M059J (cell line): ENCODE measurements at places on chromosomes 11 and 22. TPM values are rescaled to one million over a fixed set of nuclear protein-coding genes. Genes with fewer than 3 reads are reported as not detected.

LMO2 gene
- total RNA-seq: 0.54 and 0.84 TPM in 2 replicates

KRTAP5-10 gene
- not detected in 2 replicates for total RNA-seq

SLC43A3 gene
- total RNA-seq: 77.4 and 95.1 TPM in 2 replicates

TXN2 gene
- 8.3 and 16.7 TPM in 2 replicates for total RNA-seq

POGLUT3 gene
- total RNA-seq: 46.0 and 82.0 TPM in 2 replicates

PTPN5 gene
- not detected in 2 replicates for total RNA-seq

OR52I2 gene
- not detected in 2 replicates for total RNA-seq

PRDX5 gene
- total RNA-seq: 229 and 260 TPM in 2 replicates

KRTAP5-1 gene
- total RNA-seq: not detected in 2 replicates

SLC22A9 gene
- not detected in 2 replicates for total RNA-seq

MCM5 gene
- total RNA-seq: 54.9 and 88.6 TPM in 2 replicates

CEP126 gene
- 0.81 and 0.86 TPM in 2 replicates for total RNA-seq

MUC5AC gene
- total RNA-seq: not detected in 2 replicates

CWC15 gene
- 61.0 and 65.2 TPM in 2 replicates for total RNA-seq

HTR3A gene
- total RNA-seq: not detected in 2 replicates

PTPRCAP gene
- total RNA-seq: 0.20 and 0.47 TPM in 2 replicates

GRCh38 chr11:45440111-45440510 lies 154.0 kb upstream of the SYT13 start:
- no peak for DNase-seq

GRCh38 chr11:45664376-45665205 lies 831 bp downstream of the CHST1 start:
- no peak for DNase-seq

- no peak for DNase-seq
These were observed 74.2 kb upstream of the ZBED5 start for GRCh38 chr11:10931761-10932670.

DNA sequence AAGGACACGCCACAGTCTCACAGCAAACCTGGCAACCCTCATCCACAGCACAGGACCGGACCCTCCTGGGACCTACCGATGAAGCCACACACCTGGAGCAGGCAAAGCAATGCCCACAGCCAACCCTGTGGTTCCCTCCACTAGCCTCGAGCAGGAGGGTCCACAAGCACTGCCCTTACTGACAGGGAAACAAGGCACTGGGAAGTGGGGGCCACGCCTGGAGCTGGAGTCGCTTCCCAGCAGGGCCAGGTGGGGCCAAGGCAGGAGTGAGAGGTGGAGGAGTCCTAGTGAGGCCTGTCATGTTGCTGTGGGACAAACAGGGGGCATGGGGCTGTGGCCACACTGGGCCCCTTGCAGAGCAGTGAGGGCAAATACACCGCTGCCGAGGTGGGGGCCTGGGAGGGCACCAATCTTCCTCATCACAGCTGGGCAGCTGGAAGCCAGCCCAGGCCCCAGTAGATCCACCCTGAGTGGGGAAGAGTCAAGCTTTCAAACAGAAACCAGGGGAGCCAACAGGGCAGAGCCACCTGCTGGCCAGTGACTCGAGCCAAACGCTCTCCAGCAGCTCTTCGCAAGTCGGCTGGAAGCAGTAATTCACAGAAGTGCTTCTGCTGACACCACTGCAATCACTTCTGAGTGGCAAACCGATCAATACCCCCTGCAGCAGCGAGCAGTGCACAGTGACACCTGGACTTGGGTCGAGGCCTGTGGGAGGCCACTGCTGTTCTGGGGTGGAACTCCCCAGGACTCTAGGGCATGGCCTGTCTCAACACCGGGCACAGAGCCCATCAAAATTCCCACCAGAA lies 13.7 kb downstream of the SULT4A1 start:
- peak; percentile 16 for DNase-seq

- DNase-seq: no peak
These were observed 517.8 kb downstream of the MN1 start for GRCh38 chr22:27283714-27284113.

GRCh38 chr11:70779433-70780245 lies 381.3 kb downstream of the CTTN start:
- no peak for DNase-seq

GRCh38 chr11:64767344-64768299 lies 7.8 kb upstream of the PYGM start:
- peak; percentile 48 for DNase-seq

DNA sequence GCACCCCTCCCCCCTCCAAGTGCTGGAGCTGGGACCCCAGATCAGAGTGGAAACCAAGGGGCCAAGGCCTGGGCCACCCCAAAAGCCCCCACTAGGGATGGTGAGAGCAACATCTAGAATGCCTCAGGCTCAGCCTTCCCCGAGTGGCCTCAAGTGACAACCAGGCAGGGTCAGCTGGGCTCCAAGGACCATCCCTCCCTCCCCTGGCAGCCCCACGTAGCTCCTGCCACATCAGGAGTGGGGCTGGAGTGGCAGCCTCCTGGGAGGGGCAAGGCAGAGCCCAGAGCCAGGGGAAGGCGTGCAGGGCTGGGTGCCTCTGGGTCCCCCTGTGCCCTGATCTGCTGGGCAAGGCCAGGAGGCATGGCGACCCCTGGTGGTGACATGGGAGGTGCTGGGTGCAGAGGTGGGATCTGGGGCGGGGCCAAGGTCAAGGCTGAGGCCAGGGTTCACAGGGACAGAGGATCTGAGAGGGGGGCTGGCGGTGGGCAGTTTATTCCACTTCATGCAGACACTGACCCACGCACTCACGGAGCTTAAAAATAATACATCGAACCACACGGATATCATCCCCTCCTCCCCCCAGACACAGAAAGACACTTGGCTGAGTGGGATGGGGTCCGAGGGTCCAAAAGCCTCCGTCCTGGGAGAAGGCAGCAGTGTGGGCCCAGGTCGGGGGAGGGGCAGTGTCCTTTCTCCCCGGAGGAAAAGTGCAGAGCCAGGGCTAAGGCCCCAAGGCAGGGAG lies 15.8 kb upstream of the EHD1 start:
- peak; percentile 63 for DNase-seq

- DNase-seq: no peak
These were observed 33.3 kb downstream of the NF2 start for GRCh38 chr22:29636751-29637150.

DNA sequence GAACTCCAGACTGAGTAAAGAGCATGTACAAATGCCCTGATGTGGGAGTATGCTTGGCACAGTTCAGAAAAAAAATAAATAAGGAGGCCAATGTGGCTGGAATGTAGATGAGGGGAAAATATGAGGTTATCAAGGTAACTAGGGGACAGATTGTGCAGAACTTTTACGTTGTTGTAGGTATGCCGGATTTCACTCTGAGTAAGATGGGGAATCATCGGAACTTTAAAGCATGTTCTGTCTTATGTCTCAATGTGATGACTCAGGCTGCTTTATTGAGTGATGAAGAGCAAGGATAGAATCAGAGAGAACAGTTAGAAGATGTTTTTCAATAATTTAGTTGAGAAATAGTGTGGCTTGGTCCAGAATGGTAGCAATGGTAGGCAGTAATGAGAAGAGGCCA lies 130.4 kb downstream of the C11orf87 start:
- DNase-seq: no peak

- no peak for DNase-seq
These were observed 515.0 kb downstream of the NTM start for GRCh38 chr11:131885431-131885830.

DNA sequence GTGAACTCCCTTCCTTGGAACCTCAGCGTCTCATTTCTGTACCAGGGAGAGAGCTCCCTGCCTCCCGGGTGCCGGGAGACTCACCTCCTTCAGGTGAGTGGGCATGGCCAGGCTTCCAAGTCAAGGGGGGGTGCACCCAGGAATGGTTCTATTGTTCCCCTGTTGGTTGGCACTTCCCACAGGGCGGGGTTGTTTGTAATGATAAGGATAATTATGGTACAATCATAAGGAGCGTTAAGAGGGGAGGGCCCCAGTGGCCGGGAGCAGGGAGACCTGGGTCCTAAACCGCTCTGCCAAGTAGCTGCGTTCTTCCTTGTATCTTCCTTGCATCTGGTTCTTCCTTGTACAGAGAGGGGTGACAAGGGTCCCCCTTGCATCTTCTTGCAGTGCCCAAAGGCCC lies 79.1 kb downstream of the LRRC32 start:
- DNase-seq: no peak

GRCh38 chr22:50206599-50206998 lies 5.8 kb downstream of the SELENOO start:
- no peak for DNase-seq

- DNase-seq: no peak
These were observed 53.0 kb downstream of the SIK3 start for GRCh38 chr11:117045196-117045595.

GRCh38 chr22:41940832-41941765 lies 5.9 kb downstream of the CENPM start:
- peak; percentile 86 for DNase-seq

DNA sequence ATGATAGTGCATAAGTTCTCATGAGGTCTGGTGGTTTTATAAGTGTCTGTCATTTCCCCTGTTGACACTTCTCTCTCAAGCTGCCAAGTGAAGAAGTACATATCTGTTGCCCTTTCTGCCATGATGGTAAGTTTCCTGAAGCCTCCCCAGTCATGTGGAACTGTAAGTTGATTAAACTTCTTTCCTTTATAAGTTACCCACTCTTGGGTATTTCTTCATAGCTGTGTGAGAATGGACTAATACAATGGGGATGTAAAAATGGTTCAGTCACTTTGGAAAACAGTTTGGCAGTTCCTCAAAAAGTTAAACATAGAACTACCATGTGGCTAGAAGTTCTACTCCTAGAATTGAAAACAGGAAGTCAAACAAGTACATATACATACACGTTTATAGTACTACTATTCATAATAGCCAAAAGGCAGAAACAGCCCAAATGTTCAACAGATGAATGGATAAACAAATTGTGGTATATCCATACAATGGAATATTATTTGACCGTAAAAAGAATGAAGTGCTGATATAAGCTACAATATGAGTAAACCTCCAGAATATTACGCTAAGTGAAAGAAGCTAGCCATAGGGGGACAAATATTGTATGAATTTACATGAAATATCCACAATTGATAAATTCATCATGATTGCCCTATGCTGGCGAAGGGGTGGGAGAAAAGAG lies 16.0 kb upstream of the DKK3 start:
- DNase-seq: no peak

GRCh38 chr11:113876074-113876797 lies 864 bp upstream of the USP28 start:
- DNase-seq: no peak

GRCh38 chr22:46823654-46824053 lies 61.2 kb downstream of the TBC1D22A start:
- DNase-seq: no peak

GRCh38 chr11:45333001-45333971 lies 47.1 kb upstream of the SYT13 start:
- peak; percentile 88 for DNase-seq

DNA sequence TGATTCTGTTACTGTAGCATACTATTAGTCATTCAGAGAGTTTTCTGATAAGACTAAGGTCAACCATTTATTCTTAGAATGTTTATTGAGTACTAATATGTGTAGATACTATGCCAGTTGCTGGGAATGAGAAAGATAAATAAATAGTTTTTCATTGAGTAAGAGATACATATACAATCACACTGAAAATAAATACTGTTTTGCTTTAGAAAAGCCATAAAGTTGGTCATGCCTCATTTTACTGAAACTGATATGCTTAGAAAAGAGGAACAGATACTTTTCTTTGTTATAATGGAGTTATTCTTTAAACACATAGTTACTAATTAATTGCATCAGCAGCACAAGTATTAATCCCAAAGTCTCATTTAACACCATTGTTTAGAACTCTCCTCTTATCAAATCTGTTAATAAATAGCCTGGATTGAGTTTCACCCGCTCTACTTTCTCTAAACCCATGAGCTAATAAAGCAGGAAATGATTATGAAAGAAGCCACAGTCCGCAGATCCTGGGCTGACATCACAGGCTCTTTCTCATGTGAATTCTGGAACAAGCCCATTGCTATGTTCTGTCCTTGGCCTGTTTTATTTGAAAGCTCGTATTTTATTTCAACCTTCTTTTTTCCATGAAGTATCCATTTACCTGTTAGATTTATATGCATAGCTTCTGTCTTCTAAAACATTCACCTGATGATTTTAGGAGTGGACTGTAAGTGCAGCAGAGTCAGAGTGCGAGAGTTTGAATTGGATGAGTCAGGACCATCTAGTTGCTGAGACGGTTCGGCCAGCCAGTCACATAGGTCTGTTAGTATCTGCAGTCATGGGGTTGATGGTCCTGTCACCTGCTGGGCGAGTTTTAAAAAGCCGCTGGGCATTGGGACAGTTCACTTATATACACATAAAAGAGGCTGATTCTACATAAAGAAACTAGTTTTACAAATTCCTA lies 35.5 kb downstream of the PIWIL4 start:
- DNase-seq: no peak

DNA sequence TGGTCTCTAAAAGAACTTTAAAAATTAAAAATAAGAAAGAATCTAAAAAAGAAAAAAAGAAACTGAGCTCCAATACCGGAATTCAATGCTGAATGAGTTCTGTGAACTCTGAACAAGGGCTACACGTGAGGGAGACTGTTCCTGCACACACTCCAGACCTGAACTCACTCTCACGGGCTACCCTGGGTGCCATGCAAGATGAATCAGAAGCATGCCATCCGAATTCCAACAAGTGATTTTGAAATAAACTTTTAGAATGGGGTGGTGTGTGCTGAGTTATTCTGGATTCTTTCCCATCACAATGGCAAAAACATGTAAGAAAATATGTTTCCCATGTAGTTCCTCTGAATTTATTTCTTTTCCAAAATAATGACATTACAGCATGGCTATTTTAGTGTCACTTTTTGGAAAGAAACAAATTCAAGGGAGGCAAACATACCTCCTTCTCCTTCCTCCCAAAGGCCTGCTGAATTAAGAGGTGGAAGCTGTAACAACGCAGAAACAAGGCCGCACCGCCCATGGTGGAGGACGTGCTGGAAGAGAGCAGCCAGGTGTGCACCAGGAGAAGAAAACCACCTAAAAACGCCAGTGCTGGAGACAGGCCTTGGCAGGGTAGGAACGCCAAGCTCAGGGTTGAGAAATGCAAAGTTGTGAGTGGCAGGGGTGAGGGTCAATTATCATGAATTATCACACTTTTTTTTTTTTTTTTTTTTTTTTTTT lies 63.2 kb upstream of the ARFGAP3 start:
- peak; percentile 83 for DNase-seq

- DNase-seq: no peak
These were observed 25.8 kb downstream of the SWAP70 start for GRCh38 chr11:9689721-9690120.

- DNase-seq: no peak
These were observed 80.1 kb upstream of the ALX4 start for GRCh38 chr11:44389963-44390605.

- DNase-seq: no peak
These were observed 1112.0 kb upstream of the RAG2 start for GRCh38 chr11:37710031-37710430.

GRCh38 chr11:70159627-70160570 lies 43.2 kb upstream of the FADD start:
- peak; percentile 91 for DNase-seq

DNA sequence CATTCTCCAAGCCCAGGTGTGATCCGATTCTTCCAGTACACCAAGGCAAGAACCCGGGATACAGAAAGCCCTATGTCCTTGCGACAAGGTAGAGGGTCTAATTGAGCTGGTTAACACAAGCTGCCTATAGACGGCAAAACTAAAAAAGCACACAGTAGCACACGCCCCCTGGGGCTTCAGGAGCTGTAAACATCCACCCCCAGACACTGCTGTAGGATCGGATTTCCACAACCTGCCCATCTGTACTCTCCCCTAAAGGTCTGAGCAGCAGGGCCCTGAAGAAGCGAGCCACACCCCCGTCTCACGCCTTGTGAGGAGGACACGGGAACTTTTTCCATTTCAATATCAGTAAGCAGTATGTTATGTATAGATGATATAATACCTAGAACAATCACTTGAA lies 624.7 kb downstream of the BUD13 start:
- DNase-seq: no peak

- DNase-seq: no peak
These were observed 21.9 kb upstream of the LYVE1 start for GRCh38 chr11:10590218-10590915.
